ENCODE measurements at places on chromosomes 7 and 10.

DNA sequence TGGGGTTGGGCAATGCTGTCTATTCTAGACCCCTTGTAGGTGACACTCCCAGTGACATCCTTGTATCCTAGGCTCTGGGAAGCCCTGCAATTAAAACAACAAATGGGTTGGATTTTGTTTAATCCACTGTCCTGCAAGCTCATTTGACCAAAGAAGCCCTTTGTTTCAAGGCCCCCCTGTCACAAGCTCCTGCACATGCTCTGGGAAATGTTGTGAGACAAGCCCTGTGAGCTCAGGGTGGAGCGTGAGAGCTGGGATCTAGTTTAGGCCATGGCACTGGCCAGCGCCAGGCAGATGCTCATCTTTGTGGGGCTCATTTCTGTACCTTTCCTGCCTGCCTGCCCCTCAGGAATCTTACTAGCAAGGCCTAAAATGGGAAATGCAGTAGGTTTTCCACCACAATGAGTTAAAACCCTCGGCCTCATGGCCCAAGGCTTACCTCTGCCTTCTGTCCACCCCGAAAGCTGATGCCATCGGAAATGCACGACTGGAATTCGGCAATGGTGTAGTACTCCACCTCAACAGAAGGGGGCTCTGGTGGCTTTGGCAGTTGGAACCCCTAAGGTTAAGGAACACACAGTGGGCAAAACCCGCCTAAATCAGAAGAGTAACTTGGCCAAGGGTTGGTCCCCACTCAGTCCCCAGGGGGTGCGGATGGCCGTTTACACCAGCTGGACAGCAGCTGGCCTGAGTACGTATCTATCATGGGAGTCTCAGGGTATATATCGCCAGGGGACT, 112.0 kb downstream of the NEURL1 start:
- DNase-seq: peak; percentile 37

- DNase-seq: no peak
These were observed 577.8 kb downstream of the ETV1 start for GRCh38 chr7:13411636-13412035.

DNA sequence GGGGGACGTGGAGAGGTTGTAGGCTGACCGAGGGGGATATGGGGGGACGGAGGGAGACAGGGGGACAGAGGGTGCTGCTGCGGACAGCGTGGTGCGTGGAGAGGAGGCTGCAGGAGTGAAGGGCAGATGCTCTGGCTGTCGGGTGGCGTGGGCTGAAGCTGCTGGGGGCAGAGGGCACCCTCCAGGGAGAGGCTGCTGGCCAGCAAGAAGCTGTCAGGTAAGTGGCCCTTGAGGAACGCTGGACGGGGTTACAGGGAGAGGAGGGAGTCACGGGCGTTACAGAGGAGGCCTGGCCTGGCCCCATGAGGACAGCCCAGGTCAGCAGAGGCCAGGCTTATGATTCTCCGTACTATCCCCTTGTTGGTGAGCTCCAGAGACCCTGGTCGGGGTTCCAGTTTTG, 27.1 kb downstream of the YKT6 start:
- DNase-seq: no peak

- DNase-seq: no peak
These were observed 298.7 kb upstream of the LRRTM3 start for GRCh38 chr10:66627156-66627555.

- no peak for DNase-seq
These were observed 27.7 kb downstream of the PHYH start for GRCh38 chr10:13272164-13272571.

DNA sequence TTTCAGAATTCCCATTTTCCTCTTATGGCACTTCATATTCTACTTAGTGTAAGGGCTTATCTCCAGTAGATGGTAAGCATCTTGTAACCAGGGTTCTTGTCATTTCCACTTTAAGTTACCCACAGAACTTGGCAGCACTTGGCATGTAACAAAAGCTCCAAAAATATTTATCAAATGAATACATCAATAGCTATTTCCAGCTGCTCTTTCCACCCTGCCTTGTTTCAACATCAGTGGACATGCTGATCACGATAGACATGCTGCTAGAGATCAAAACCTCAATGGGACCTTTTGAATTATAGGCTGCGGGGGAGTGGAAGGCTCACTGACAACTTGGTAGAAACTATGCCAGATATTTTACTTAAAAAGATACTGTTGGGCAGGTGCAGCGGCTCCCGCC, 32.9 kb downstream of the HOXA1 start:
- DNase-seq: no peak

DNA sequence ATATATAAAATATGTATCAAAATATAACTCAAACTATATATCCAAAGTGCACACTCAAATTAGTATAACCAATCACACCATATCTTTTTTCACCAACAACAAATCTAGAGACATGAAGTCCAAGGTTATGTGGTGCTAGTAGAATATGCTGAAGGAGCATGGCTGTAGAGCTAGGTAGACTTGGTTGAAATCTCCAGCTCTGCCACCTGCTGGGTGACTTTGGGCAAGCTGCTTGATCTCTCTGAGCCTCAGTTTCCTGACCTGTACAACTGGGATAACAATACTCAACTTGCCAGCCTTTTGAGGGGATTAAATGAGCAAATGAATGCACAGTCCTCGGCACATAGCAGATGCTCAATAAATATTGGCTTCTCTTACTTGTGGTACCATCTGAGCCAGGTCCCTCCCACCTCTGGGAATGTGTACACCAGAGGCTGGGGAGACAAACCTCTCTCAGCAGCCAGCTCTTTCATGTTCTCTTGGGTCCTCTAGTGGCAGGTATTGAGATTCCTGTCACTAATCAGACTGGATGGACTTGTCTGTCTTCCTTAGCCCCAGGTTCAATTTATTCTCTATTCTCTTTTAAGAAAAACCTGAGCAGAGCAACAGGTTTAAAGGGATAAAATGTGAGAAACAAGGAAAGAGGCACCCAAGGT, 94.3 kb upstream of the PDE1C start:
- DNase-seq: no peak

GRCh38 chr7:32462977-32463376, 27.2 kb downstream of the LSM5 start:
- DNase-seq: no peak

GRCh38 chr10:8360814-8361509, 306.5 kb downstream of the GATA3 start:
- no peak for DNase-seq

- no peak for DNase-seq
These were observed 40.9 kb upstream of the MTPN start for GRCh38 chr7:136018104-136018503.

DNA sequence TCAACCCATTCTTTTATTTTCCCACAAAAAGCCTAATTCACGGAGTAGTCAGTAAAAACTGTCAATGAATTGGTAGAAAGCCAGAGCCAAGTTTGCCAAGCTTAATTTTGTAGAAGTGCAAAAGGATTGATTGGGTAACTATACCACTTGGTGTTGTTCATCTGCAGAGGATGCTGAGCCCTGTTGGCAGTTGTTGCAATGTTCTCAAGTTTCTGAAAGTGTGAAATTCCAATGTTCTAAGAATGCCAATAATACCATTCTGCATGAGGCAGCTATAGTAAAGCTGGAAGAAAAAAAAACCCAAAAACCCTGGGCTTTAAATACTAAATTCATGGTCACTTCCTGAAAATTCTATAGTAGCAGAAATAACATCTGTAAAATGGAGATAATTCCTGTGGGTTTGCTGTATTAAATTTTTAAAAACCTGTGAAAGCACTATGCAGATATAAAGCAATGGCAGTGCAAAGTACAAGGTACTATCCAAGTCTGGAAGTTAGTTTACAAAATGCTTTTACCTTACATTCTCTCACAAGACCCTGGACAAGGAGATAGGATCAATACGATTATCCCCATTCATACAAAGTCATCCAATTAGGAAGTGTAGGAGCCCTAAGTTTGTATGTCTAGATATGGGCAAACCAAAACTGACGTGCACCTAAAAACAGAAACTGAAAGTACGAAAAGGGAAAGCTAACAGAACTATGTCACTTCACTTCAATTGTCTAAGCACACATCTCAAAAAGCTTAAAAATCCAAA, 6.0 kb upstream of the PON1 start:
- DNase-seq: peak; percentile 42

DNA sequence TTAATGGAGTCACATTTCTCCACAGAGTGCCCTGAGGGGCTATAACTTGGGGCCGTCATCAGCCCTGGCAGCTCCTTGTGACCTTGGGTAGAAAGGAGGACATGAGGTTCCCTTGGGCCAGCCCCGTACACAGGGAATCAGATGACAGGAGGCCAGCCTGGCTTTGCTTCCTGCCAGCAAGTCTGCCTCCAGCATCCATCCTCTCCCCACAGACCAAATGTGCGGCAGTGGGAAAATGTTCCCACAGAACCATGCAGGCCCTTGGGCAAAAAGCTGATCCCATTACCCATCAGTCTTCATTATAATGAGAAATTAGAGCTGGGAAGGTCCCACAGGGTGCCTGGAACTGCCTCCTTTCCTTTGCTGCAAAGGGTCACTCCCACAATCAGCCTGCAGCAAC, 908.3 kb downstream of the GRID1 start:
- DNase-seq: no peak

DNA sequence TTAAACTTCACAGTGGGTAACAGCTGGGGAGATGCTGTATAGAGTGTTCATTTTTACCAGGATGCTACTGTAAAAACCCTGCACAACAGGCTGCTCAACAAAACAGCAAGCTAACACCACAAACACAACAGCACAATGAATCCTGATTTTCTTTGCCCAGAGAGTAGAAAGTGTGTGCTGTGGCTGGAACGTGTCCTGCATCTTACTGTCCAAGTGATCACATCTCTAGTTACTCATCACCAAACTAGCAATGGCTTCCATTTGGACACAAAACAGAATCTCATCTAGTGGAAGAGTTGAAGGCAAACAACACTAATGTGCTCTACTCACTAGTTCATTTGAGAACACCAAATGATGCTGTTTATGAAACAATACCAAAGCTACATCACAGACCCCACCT, 121.2 kb downstream of the SLC25A13 start:
- no peak for DNase-seq

DNA sequence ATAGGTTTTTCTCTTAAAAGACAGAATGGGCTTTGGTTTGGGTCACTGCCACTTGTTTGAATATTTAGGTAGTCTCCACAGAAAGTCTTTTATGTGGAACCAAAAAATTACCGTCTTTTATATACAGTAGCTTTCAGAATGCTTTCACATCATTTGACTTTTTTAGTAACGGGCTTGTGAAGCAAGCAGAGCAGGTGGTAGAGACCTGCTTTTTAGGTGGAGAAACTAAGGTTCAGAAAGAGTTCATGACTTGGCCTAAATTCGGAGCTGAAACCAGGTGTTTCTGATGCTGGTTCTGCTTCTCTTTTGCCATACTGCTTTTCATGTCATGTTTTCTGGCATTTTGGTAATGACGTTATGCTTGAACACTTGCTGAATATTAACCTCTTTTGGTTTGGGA, 36.3 kb downstream of the GARS1 start:
- DNase-seq: no peak

DNA sequence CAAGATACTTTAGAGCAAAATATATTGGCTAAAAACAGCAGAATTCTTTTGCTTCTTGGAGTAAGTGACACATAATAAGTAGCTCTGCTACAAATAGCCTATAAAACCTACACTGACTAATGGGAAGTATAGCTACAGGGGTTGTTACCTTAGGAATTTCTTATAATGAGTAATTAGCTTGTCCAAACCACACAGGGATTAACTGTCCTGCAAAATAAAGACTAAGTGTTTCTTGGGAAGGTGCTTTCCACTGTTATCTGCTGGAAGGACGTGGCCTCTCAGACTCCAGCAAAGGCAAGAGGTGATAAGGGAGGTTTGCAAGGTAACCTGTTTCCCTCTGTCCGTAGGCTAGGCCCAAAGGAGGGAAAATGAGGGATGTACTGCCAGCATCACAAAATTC, 302.4 kb downstream of the DOCK4 start:
- no peak for DNase-seq

DNA sequence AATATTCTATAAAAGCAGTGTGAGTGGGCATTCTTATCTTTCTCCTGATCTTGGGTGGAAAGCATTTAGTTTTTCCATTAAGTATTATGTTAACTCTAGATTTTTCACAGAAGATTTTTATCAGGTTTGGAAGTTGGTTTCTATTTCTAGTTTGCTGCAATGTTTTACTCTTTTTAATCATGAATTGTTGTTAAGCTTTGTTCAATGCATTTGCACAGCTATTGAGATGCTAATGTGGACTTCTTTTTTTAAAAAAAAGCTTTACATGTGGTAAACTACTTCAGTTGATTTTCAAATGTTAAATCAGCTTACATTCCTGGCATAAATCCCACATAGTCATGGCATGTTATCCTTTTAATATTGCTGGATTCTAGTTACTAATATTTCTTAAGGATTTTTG, 363.6 kb upstream of the NRP1 start:
- no peak for DNase-seq

All from CD4-positive, alpha-beta T cell treated with Interleukin-4 for 4 hours (primary cell).